RWPE1 (cell line): ENCODE measurements at places on chromosomes 5 and 9.

GRCh38 chr9:72362118-72362531 is 2.9 kb downstream of the ZFAND5 start:
- peak; percentile 60 for DNase-seq

DNA sequence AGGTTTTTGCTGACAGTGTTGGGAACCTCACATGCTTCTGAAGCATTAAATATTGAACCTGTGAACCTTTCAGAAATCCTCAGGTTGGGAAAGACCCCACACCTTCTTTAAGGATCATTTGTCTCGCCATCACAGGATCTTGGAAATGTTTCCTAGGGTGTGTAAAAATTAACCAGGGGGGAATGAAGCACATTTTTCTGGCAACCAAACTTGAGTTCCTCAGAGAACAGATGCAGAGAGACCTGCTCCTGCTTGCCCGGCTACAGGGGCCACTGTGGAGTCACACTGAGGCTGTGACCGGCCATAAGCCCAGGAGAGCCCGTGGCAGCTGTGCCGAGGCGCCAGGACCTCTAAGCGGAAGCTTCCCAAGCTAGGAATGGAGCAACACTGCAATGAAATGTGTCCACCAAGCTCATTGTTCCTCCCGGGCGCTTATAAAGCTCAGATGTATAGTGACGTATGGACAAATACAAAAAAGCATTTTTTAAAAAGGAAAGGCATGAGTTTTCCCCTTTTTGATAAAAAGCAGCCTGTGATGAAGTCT is 7.7 kb downstream of the CXCL14 start:
- DNase-seq: no peak

DNA sequence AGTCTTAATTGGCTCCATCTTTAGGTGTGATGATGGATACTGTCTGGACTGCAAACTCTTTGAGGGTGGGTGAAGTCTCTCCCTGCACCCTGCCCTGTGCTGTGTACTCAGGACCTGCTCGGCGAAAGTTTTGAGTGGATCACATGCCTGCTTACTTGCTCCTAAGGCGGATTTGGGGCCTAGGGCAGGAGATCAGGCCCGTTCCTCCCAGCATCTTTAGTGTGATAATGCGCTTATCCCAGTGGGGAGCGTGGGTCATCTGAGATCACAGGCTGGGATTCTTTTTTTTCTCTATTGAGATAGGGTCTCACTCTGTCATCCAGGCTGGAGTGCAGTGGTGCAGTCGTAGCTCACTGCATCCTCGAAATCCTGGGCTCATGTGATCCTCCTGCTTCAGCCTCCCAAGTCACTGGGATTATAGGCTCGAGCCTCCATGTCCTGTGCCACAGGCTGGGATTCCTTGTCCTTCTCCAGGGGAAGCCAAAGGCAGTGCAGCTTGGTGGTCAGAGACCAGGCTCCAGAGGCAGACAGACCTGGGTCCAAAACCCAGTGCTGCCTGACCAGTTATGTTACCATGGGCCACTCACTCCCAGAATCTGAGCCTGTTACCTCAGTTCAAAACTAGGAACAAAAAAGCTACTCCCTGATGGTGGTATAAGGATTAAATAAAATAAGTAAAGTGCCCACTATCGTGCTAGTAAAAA is 59.7 kb downstream of the ZNF618 start:
- no peak for DNase-seq

GRCh38 chr9:78032730-78033457 is 1.3 kb upstream of the GNAQ start:
- no peak for DNase-seq

DNA sequence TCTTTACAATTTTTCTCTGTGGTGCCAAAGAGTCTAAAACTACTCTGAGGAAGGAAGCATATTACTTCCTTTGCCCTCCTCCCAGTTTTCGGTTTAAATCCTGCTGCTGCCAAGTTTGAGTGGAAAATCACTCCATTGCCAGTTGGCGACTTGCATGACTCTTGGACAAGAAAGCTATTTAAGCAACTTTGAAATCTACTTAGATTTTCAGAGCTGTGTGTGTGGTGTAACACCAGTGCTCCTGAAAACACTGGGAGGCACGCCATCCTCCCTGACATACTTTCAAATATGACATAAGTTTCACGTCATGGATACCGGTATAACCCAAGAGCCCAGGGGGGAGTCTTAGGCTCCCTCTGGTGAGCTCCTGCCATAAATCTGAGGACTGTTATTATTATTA is 83.5 kb upstream of the RIOK2 start:
- no peak for DNase-seq

- DNase-seq: no peak
Observed at GRCh38 chr9:89536145-89536574, 38.2 kb upstream of the SEMA4D start.

DNA sequence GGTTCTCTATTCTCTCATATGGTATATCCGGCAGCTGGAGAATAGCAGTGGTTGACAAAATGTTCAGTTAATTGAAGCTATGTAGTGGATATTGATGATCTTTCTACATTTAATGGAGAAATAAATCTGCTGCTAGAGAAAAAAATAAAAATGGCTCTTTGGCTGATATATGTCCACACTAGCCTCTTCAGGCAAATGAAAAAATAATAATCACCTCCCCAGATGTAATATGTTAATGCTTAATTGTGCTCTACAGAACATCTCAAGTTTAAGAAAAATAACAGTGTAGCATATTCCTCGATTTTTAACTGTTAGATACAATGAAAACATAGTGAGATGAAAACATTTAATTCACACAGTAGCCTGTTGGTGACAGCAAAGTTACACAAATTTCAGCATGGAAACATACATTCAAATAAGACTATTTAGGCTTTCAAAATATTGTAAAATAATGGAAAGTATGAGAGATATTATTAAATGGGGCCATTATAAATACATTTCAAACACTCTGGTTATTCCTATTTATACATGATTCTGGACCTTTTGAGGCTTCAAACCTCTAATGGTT is 543.0 kb downstream of the MAT2B start:
- no peak for DNase-seq
